DMS53 (cell line): ENCODE measurements at places on chromosomes 5 and 9.

DNA sequence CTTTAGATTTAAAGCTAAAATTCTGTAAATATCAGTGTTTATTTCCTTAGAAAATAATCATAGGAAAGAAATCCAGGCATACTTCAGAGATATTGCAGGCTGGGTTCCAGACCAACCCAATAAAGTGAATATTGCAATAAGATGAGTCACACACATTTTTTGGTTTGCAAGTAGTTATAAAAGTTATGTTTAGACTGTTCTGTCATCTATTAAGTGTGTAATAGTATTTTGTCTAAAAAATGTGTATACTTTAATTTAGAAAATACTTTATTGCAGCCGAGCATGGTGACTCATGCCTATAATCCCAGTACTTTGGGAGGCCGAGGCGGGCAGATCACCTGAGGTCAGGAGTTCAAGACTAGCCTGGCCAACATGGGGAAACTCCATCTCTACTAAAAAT, 6.9 kb upstream of the RIC1 start:
- DNase-seq, result no peak

GRCh38 chr5:68803881-68804319, 289.9 kb upstream of the SLC30A5 start:
- no peak for DNase-seq

GRCh38 chr5:1104327-1105006, 7.4 kb downstream of the SLC12A7 start:
- DNase-seq, result no peak

GRCh38 chr5:174736331-174736721, 11.9 kb downstream of the MSX2 start:
- no peak for DNase-seq

DNA sequence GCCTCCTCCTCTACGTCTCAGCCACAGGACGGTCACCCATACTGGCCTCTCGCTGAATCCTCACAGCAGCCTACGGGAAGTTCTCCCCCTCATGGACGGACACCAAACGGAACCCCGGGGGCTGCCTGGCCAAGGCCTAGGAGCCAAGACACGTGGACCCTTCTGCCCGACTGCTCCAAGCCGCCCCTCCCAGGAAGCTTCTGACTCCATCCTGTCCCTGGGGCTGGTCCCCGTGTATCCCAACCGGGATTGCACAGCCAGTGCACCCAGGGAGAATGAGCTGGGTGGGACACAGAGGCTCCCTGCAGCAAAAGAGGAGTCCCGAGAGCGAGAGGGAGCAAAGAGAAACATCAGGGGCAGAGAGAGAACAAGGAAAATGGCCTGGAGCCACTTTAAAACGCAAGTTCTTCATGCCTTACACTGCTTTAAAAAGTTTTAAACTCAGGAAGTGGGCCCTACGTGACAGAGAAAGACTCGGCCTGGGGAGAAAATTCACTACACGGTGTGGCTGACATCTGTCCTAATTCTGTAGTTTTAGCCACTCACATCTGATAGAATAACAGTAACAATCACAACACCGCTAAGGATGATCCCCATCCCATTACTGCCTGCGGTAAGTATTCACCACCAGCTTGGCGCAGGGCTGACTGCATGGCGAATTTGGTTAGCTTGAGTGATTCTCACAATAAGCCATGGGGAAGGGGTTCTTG, 3.0 kb downstream of the FAM78A start:
- DNase-seq, result no peak

- no peak for DNase-seq
Measured at GRCh38 chr5:334903-335739, 13.6 kb downstream of the AHRR start.

DNA sequence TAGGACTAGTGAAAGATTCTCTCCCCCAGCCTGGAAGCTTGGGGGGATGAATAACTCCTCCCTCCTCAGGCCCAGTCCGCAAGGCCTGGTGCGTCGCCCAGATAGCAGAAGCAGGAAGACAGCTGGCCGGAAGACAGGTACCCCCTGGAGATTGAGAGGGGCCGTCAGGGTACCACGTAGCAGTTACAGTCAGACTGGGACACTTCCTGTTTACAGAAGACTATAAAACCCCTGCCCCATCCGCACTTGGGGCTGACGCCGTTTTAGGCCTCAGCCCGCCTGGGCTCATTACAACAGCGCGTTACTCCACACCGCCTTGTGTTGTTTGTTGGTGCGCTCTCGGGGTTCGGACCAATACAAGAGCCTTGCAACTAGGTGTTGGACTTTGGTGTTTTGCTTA, 15.4 kb downstream of the SEMA6A start:
- DNase-seq, result no peak

DNA sequence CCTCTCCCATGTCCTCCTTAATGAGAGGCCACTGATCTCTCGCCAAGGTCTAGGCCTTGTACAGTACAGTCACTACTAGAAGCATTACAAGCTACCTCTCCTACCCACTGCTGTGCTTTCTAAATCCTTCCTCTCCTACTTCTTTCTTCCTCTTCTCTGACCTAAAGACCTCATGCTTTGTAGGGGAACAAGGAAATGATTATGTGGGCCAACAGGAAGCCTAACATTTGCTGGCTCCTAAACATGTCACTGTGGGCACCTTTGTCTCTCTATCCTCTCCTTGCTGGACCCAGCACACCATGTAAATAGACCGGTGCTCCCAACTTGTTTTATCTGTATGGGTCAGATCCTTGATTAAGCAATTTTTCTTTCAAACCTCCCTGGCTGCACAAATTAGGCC, 16.7 kb downstream of the SLC28A3 start:
- DNase-seq, result no peak

- DNase-seq, result no peak
Measured at GRCh38 chr9:86481466-86481865, 127.3 kb upstream of the TUT7 start.

DNA sequence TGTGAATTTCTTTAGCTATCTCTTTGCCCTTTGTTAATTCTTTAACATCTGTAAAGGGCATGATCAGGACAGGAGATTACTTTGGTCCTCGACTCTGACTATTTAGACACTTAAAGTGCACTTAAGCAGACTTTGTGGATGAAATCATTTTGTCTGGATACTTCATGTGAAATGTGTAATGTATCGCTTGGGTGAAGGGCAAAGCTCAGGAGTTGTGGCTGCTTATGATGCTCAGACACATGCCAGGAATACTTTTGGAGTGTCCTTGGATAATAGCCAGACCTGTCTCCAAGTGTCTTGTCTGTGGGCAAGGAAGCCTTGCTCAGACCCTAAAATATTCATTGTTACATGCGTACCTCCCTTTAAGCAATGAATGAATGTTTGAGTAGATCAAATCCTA, 87.8 kb downstream of the RAI14 start:
- DNase-seq, result no peak

DNA sequence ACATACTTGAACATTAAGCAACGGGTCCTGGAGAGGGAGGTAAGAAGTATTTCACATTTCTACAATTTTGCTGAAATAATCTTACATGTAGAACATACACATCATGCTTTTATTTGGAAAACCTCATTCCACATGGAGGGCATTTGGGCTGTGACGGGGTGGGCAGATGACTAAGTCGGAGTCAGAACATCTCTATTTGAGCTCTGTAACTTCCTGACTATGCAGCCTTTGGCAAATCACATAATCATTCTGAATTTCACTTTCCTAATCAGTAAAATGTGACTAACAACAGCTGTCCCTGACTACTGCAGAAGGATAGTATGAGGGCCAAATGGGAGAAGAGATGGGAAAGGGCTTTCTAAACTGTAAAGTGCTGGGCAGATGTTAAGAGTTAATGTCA, 17.1 kb upstream of the IL6ST start:
- DNase-seq, result no peak

DNA sequence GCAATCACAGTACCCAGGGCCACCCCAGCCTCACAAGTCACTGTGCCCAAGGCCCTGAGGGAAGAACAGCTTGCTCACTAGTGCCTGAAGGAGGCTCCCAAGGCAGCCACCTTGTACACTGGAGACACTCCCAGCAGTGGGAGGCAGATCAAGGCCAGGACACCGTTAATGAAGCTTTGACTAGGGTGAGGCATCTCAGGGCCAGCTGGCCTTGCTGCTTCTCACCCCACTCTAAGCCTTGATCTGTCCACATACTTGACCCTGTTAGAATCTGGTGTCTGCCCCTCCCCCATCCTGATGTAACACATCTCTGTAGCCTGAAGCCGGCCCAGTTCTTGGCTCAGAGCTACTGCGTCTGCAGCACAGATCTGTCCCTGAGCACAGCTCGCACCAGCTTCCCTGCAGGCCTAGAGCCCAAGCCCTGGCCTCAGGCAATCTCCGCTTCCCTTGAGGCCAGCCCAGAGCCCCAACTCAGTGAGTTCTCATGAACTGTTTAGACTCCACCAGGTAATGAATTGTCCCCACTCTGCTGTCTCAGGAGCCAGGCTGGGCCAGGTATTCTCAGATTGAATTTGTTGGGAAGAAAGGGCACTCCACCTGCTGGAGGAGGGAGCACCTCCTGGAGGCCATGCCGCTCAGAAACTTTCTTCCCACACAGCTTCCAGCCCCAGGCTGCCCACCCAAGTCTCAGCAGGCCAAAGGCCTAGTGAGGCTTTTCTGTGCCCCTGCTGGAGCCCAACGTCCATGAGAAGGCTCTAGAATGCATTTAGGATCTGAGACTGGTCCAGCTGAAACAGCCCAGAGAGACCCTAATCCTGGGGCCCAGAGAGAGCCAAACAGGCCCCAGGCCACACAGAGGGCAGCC, 13.4 kb upstream of the JADE2 start:
- DNase-seq, result peak; percentile 97

GRCh38 chr9:136753371-136754058, 4.5 kb downstream of the LCN8 start:
- no peak for DNase-seq

GRCh38 chr9:94933511-94933828, 207.0 kb downstream of the AOPEP start:
- no peak for DNase-seq
